ENCODE measurements at places on chromosomes 13 and 19.

DNA sequence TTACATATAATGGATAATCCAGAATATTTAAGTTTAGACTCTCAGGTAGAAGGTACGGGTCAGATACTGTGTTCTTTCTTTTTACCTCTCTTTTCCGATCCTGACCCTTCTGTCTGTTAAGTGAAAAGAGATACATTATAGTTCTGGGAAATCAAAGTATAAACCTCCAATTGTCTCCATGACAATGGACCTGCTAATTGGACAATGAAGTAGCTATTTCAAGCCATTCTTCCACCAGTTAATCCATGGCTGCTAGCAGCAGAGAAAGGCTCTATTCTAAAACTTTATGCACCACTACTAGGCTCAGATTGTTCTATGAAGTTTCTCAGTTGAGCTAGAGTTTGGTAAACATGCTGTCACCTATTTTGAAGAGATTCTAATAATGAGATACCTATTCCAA, 8.3 kb upstream of the NBEA start:
- no peak for DNase-seq

GRCh38 chr13:102845289-102845629, 573 bp upstream of the ERCC5 start:
- DNase-seq = no peak

- no peak for DNase-seq
Measured at GRCh38 chr19:35459414-35460082, 11.5 kb downstream of the FFAR2 start.

DNA sequence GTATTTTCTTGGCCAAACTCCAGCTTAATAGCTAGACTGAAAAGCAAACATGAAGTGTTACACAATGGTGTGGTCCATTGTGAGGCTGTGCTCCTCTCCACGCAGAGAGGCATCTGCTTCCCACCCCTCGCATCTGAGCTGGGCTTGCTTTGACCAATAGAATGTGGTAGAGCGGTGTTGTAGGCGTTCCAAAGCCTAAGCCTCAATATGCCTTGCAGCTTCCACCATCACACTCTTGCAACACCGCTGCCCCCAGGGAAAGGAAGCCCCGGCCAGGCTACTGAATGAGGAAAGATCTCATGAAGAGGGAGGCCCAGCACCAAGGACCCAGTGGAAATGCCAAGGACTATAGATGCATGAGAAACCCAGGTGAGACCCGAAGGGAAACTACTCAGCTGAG, 9.4 kb downstream of the FLT1 start:
- no peak for DNase-seq

- no peak for DNase-seq
Measured at GRCh38 chr19:52592301-52592700, 22.2 kb downstream of the ZNF701 start.

- DNase-seq = no peak
Measured at GRCh38 chr19:47820410-47820809, 1.3 kb upstream of the CRX start.

DNA sequence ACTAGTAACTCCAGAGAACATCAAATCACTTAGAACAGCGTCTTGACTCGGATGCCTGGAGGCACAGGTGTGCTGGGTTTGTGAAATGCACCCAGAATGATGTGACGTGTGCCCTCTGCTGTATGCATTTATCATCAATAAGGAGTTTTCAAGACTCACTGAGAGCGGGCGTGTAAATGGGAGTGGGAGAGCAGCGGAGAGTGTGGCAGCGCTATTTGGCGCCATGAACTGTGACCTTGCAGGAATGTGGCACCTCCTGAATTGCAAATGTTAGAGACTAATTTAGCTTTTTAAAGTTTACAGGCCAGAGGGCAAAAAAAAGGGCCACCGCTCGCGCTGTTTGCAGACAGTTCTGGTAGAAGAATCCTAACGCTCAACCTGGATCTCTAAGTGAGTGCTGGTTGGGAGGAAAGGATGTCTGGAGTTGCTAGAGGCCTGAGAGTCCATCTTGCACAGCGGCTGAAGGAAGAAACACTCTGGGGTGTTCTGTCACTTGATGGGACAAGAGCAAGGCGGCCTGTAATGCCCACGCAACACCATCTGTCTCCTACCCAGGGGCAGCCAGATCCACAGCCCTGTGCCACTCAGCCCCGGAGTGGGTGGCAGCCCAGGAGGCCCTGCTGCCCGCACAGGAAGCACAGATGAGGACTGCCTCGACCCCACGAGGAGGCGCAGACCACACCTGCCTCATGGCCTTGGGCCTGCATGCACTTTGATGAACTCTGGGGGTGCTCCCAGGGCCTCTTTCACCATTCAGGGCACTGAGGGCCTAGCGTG, 19.7 kb downstream of the RANBP3 start:
- no peak for DNase-seq

Data from hippocampal formation (tissue), 2 donors.